ENCODE measurements at places on chromosomes 5 and 9.

GRCh38 chr5:58849921-58850667 lies 267.2 kb downstream of the RAB3C start:
- DNase-seq = peak; percentile 28

GRCh38 chr5:169656125-169656901 lies 19.2 kb downstream of the DOCK2 start:
- DNase-seq = no peak

DNA sequence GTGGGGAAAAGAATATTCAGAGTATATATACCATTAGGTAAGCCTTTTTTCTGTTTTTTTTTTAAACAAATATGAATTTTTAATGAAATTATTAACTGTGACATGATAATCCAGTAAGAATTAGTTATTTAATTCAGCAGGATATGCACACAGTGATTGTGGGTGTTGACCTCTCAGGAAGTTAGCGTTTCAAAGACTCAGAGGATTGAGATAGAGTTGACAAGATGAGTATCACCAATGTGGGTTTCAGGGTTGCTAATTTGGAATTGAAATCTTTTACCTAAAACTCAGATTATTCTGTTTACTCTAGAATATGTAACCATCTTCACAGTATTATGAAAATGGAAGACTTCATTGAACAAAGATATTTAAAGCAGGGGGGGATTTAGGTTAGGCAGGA lies 56.2 kb downstream of the FOCAD start:
- no peak for DNase-seq

- peak; percentile 71 for DNase-seq
These were observed 139.8 kb upstream of the RPS23 start for GRCh38 chr5:82417776-82418607.

- no peak for DNase-seq
These were observed 72.6 kb downstream of the SYK start for GRCh38 chr9:90874194-90874593.

GRCh38 chr9:131697097-131697496 lies 42.8 kb downstream of the RAPGEF1 start:
- DNase-seq = peak; percentile 59
